CD4-positive, alpha-beta T cell treated with Interferon alpha-2 for 1 hour (primary cell): ENCODE measurements at places on chromosomes 3 and 15.

DNA sequence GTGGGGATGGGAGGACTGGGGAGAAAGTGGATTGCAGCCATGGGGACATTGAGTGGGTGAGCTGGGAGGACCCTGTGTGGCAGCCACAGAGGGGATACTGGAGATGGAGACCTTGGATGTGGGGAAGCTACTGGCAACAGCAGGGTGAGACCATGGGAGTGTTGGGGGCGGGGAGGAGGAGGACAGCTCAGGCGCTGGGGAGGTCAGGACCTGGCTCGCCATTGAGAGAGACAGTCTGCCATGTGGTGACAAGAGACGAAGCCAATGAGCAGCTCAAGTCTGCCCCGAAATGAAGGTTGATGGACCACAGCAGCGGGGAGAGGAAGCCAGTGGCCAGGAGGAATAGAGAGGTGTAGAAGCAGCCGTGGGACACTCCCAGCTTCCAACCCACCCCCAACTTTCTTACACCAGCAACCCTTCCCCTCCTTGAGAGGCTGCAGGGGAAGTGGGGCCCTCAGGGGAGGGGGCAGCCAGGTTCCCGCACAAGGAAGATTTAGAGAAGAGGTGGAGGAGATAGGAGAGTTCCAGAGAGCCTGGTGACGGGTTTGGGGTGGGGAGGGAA lies 118.1 kb downstream of the ASB7 start:
- no peak for DNase-seq

GRCh38 chr15:76501726-76502125 lies 165.2 kb downstream of the ISL2 start:
- no peak for DNase-seq

- DNase-seq = no peak
Observed at GRCh38 chr15:92903631-92903965, 3.5 kb downstream of the CHD2 start.

GRCh38 chr15:61266921-61267320 lies 37.8 kb upstream of the RORA start:
- no peak for DNase-seq

GRCh38 chr3:49119439-49119838 lies 1.2 kb downstream of the USP19 start:
- DNase-seq = no peak

DNA sequence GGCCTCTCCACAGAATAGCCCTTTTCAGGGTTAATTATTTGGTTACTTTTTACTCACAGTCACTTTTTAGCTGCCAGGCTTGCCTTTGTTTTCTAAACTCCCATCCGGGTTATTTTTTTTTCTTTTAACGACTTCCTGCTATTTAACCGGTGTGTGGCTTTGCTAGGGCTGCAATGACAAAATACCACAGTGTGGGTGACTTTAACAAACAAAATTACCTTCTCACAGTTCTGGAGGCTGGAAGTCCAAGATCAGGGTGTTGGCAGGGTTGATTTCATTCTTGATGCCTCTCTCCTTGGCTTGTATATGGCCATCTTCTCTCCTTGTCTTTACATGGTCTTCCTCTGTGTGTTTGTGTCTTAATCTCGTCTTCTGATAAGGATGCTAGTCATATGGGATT lies 91.5 kb downstream of the IL1RAP start:
- no peak for DNase-seq

- DNase-seq = no peak
Observed at GRCh38 chr3:109346770-109347295, 9.5 kb upstream of the DPPA4 start.

- no peak for DNase-seq
Observed at GRCh38 chr3:33174711-33175414, 43.7 kb downstream of the SUSD5 start.

DNA sequence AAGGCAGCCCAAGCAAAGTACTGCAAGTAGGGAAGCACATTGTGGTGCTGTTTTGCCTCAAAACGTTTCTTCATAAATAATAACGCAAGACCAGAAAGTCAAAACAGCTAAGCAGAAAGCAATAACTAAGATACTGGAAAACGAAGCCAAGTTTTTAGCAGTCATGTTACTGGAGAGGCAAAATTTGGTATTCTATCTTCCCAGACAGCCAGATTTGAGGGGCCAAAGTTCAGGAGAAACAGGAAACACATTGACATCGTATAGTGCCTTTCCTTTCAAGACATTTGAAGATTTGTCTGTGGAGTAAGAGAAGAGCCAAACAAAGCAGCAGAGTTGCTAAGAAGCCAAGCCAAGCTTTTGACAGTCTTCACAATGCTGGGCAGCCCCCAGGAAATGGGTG lies 843.6 kb upstream of the NECTIN3 start:
- DNase-seq = no peak

DNA sequence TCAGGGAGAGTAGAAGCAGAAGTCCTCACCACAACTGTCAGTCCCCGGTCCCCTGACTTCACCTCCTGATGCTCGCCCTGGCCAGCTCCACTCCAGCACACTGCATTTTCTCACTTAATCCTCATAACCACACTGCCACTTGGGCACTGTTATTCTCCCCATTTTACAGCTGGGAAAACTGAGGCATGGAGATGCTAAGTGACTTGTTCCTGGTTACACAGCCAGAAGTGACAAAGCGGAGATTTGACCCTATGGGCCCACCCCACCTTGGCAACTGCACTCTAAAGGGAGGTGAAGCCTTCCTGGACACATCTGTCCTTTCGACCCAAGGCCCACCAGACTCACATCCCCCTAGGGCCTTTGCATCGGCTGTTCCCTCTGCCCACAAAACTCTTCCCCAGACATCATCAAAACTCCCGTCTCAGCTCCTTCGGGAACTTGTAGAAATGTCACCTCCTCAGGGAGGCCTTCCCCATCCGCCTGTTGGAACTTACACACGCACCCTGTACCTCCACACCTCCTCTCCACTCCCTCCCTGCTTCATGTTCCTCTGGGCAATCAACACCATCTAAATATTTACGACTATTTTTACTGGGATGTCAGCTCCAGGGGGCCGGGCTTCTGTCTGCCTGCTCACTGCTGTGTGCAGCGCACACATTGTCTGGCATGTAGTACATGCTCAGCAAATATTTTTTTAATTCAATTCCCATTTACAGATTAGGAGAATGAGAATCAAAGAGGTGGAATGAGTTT lies 3.1 kb downstream of the GRIP2 start:
- DNase-seq = no peak

DNA sequence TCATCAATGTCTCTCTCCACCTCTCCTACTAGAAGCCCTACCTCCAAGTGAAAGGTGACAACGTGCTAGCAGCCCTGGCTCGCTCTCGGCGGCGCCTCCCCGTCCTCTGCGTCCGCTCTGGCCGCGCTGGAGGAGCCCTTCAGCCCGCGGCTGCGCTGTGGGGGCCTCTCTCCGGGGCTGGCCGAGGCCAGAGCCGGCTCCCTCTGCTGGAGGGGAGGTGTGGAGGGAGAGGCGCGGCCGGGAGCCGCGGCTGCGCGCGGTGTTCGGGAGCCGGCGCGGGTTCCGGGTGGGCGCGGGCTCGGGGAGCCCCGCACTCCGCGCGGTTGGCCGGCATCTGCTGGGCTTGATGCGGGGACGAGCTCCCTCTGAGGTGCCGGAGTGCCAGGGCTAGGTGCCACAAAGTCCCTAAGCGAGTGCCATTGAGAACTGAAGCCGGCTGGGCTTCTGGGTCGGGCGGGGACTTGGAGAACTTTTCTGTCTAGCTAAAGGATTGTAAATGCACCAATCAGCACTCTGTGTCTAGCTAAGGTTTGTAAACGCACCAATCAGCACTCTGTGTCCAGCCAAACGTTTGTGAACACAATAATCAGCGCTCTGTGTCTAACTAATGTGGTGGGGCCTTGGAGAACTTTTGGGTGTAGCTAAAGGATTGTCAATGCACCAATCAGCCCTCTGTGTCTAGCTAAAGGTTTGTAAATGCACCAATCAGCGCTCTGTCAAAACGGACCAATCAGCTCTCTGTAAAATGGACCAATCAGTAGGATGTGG lies 84.8 kb upstream of the ARRDC4 start:
- no peak for DNase-seq

- DNase-seq = no peak
Observed at GRCh38 chr3:121794264-121794983, 40.4 kb downstream of the IQCB1 start.

DNA sequence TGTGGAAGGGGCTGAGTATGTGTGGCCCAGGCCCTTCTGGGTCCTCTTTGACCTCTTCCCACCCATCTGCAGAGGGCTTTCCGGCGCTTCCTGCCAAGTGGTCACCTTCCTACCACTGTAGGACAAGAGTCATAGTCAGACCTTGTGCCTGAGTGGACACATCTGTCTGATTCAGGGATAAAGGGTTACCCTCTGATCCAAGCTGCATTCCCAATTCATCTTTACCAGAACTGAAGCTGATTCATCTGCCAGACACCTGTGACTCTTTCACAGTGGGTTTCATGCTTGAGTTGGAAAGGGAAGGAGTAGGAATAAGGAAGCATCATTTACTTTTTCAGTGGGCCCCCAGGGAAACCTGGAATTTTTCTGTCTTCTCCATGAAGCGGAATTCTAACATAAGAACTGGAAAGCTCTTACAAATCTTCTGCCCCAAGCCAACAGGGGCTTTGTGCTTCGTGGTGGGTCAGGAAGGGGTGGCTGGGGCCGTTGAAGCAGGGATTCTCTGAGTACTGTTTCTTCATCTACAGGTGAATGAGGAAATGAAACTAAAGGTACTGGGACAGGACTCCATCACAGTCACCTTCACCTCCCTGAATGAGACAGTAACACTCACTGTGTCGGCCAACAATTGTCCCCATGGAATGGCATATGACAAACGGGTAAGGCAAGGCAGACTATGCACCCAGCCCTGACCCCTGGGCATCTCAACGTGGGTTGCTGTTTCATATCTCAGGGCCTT lies 46.4 kb downstream of the C3orf20 start:
- no peak for DNase-seq

DNA sequence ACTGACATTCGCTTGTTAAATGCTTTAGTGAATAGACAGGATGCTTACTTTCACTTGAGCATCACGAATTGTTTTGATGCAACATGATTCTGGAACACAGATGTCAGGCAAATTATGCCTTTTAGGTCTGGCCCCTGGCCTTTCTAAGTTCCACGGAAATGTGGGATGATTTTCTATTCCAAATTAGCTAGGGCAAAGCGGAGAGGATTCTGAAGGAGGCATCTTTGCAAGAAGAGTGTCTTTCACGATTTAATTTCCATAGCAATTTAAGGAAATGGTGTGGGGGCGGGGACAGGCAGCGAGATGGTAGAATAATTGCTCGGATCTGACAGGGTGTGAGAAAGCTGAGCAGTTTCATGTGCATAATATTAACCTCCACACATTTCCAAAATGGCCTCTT lies 238.5 kb upstream of the KCNMB2 start:
- DNase-seq = no peak

GRCh38 chr15:39365873-39366272 lies 215.0 kb upstream of the THBS1 start:
- DNase-seq = no peak

GRCh38 chr15:67244971-67245478 lies 9.4 kb downstream of the AAGAB start:
- DNase-seq = no peak

GRCh38 chr3:152173627-152174026 lies 95.1 kb upstream of the MBNL1 start:
- no peak for DNase-seq

DNA sequence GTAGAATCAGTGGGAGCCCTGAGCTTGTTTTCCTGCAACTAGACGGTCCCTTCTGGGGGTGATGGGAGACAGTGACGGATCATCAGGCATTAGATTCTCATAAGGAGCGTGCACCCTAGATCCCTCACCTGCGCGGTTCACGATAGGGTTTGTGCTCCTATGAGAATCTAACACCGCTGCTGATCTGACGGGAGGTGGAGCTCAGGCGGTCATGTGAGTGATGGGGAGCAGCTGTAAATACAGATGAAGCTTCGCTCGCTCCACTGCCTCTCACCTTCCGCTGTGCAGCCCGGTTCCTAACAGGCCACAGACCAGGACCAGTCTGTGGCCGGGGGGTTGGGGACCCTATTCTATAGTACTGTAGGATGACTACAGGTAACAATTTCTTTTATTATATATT lies 154.7 kb downstream of the CHSY1 start:
- no peak for DNase-seq

- DNase-seq = no peak
Observed at GRCh38 chr3:148309390-148310035, 388.2 kb upstream of the AGTR1 start.

DNA sequence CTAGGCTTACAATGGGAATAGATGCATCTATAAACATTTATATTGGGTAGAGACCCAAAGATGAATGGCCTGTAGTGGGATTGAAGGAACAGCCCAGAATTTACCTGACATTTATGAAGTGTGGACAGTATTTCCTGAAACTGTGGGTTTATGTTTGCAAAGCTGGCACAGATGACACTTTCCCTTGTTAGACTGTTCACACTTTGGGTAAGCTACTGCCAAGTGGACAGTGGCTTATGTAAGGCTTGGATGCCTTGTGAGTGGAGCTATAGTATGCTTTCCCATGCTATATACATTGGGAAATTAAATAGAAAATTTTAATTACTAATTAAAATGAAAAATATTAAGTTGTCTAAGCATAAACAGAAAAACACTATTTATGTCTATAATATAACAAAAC lies 48.5 kb downstream of the STARD9 start:
- DNase-seq = no peak

GRCh38 chr3:123749711-123750110 lies 134.4 kb downstream of the MYLK start:
- DNase-seq = no peak

- DNase-seq = peak; percentile 73
Observed at GRCh38 chr15:85582131-85583079, 202.0 kb downstream of the AKAP13 start.

GRCh38 chr3:58200121-58200709 lies 10.6 kb downstream of the DNASE1L3 start:
- no peak for DNase-seq

DNA sequence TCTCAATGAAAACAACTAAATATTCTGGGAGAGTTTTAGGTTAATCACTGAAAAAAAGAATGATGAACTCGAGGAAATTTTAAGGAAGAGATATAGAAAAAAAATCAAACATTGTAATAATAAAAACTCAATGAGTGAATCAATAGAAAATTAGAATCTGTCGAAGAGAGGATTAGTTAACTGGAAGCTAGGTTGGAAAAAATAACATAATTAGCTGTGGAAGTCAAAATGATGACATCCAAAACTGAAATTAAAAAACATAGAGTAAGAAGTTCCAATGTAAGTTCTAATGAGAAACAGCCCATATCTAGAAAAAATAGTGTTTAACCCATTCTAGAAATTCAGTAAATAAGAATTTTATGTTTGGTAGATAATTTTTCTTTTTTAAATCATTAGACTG lies 299.3 kb upstream of the RARB start:
- DNase-seq = no peak

GRCh38 chr3:54427941-54428871 lies 305.9 kb downstream of the CACNA2D3 start:
- peak; percentile 23 for DNase-seq

DNA sequence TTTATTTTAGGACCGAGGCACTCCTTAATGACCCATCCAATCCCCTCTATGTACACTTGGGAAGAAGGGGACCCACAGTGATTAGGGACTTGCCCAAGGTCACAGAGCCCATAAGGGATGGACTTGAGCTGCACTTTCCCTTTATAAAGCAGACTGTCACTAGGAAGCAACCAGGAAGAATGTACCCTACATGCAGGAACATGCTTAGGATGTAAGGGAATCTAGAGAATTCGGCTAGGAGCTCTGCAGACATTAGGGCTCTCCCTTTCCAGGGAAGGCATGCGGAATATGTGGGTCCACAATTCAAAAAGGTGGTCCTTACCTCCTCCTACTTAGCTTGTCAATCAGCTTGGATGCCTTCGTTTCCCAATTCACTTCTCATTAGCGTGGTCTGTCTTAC lies 78.7 kb downstream of the TMEM266 start:
- DNase-seq = no peak
